ENCODE measurements at places on chromosomes 6 and 20.

- no peak for DNase-seq
Observed at GRCh38 chr6:158467923-158468322, 92.0 kb upstream of the TMEM181 start.

GRCh38 chr6:49815166-49815565 is 28.1 kb upstream of the PGK2 start:
- DNase-seq = no peak

DNA sequence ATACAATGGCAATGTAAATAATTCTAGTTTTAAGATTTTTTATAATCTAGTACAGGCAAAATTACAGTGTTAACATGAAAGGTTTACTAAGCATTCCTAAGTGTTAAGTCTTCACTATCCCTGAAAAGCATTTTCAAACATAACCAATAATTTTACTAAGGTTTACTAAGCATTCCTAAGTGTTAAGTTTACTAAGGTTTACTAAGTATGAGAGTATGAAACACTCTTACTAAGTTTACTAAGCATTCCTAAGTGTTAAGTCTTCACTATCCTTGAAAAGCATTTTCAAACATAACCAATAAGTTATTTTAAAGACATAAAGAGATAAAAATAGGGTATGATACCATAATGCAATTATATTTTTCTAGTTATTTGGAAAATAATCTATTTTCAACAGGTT is 82.6 kb downstream of the PRSS35 start:
- no peak for DNase-seq

- DNase-seq = no peak
Observed at GRCh38 chr6:25177500-25178028, 101.6 kb upstream of the CARMIL1 start.

GRCh38 chr6:168909288-168909687 is 344.4 kb downstream of the THBS2 start:
- DNase-seq = no peak

DNA sequence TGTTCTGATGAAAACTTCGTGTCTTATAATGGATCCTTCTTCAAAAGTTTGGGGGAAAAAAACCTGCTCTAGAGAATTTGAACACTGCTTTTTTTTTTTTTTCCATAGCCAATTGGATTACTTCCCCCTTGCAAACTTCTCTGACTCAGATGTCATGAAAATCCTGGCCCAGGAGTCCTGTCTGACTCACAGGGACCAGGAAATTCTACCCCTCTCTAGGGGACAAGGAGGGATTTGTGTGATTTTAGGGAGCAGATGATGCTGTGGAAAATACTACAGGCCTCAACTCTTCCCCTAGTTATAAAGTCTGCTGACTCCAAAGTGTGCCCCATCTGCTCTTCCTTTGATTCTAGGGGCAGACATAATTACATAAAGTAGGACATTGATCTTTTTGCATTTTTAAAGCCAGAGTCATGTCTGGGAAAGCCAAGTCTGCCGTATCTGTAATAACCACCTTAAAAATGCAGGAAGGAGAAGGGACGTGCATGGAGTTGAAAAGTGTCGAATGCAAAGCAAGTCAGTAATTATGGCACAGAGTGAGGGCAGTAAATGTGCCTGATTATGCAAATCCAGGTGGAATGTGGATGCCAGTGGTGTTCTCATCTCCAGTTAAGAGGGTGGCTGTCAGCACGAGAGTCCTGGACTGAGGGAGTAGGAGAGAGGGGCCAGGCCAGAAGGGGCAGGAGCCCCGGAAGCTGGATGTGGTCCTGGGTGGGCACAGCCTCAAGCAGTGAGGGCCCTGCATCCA is 144.3 kb upstream of the SULF2 start:
- DNase-seq = no peak

All from cortex of kidney (tissue), 1 donor.